ENCODE measurements at places on chromosomes 3 and 15.

DNA sequence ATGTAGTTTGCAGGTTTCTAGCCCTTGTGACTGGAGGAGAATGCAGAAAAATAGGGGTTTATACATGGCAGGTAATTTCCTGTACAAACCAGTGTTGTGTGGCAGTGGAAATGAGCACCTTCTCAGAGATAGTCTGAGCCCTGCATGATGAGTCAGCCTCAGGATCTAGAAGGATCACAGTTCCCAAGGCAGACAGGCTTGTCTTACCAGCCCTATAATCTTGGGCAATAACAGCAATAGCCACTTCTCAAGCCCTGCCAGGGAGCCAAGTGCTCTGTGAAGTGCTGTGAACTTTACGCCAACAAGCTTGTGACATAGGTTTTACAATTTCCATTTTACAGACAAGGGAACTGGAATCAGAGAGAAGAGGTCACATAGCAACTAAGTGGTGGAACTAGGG lies 89.4 kb downstream of the CD47 start:
- no peak for DNase-seq

GRCh38 chr15:66622591-66623022 lies 56.8 kb upstream of the LCTL start:
- DNase-seq = no peak

DNA sequence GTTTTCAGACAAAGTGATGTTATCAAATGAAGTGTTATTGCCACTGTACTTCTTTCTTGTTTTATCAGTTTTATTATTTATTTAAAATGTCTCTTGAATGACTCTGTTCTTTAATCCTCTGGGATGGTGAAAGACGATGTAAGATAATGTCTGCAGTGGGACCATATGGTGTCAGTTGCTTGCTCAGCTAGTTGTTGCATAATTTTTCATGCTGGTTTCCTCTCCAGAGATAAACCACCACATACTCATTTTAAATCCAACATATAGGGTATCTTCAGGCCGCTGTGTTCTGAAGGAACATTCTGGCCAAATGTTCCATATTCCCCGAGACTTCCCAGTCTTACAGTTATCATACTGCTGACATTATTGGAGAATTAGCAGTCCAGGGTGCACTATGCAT lies 75.9 kb downstream of the GABRG3 start:
- DNase-seq = no peak

DNA sequence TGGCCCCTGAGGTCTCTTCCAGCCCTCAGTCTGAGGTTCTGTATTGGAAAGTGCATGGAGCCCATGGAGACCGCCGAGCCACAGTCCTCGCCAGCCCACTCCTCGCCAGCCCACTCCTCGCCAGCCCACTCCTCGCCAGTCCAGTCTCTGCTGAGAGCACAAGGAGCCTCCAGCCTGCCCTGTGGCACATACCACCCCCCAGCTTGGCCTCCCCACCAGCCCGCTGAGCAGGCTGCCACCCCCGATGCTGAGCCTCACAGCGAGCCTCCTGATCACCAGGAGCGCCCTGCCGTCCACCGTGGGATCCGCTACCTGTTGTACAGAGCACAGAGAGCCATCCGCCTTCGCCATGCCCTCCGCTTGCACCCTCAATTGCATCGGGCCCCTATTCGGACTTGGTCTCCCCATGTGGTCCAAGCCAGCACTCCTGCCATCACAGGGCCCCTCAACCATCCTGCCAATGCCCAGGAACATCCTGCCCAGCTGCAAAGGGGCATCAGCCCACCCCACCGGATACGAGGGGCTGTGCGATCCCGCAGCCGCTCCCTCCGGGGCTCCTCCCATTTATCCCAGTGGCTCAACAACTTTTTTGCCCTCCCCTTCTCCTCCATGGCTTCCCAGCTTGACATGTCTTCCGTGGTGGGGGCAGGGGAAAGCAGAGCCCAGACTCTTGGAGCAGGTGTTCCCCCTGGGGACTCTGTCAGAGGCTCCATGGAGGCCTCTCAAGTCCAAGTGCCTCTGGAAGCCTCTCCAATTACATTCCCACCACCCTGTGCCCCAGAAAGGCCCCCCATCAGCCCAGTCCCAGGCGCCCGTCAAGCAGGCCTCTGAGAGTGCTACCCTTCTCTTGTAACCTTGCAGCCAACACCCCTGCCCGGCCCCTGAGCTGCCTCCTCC lies 40.9 kb downstream of the PML start:
- no peak for DNase-seq

- DNase-seq = no peak
Observed at GRCh38 chr3:119314821-119315220, 20.6 kb downstream of the ARHGAP31 start.

GRCh38 chr15:69158201-69158842 lies 2.1 kb upstream of the GLCE start:
- no peak for DNase-seq

DNA sequence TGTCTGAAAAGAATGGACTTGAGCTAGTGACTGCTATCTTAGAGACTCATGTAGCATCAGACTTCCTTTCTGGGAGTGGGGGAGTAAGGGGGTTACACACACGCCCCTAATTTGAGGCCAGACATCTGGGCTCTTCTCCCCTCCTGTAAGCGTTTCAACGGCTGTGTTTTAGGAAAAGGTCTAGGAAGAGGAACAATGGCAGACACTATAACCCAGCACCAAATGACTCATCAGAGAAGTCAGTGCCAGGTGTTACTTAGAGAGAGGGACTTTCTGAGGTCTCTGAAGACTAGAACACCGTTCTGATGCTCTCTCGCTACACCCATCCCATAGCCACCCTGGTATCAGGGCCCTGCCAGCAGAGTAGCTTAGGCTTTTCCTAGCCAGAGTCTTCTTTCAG lies 65.5 kb downstream of the SSUH2 start:
- DNase-seq = no peak

- DNase-seq = no peak
Observed at GRCh38 chr3:149635396-149635795, 22.4 kb downstream of the WWTR1 start.

DNA sequence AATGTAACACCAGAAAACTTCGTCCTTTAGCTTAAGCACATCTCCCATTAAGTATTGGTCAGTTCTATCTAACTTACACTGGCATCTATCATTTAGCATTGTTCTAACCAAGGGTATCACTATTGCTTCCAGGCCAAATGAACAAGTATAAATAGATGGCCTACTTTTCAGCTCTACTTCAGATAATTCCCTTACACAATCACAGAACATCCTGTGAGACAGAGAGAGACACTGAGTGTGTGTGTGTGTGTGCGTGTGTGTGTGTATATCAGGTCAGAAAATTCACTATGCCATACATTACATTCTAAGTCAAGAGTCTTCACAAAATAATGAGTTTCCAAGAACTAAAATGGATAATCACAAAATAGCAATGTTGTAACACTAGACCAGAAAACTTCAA lies 39.1 kb downstream of the SCAPER start:
- DNase-seq = no peak

- no peak for DNase-seq
Observed at GRCh38 chr3:55669133-55669532, 182.0 kb upstream of the WNT5A start.

DNA sequence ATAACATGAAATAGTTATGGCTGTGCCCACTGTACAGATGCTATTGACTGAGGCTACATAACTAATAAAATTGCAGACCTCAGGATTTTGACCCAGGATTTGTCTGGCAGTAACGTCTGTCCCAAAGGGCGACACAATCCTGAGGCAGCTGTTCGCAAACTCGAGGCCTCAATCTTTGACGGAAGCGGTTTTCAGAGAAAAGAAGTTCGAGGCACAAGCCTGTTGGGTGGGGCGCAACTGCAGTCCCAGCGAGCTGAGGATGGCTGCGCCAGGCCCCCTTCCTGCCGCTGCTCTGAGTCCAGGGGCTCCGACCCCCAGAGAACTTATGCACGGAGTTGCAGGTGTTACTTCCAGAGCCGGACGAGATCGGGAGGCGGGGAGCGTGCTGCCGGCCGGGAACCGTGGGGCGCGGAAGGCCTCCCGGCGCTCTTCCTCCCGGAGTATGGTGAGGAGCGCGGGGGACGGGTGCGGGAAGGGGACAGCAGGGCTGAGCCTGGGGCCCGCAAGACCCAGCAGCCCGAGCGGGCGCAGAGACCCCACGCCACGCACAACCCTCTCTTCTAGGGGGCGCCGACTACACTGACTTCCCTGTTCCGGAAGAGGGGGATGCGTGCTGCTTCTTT lies at the start of gene PARP15:
Gene PARP15, plus strand, starts transcription at position 242 of the 623 bp plus-strand sequence. Its CDS starts 18 bp downstream, at position 260.
- no peak for DNase-seq

DNA sequence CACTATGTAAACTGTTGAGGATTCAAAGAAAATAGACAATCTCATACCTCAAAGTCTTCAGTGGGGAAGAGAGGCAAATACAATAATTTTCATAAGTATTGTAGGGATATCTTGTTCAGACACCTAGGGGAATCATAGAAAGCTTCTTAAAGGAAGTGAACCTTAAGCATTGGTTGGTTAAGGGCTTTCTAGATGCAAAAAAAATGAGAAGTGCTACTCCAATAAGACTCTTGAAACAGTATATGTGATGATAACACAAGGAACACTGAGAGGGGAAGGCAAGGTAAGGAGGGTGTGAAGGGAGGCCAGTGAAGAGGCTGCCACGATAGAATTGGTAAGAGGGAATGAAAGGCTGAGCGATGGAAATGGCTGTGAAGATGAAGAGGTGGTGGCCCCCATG lies 104.1 kb downstream of the TPRG1 start:
- no peak for DNase-seq

- no peak for DNase-seq
Observed at GRCh38 chr15:69595009-69595791, 142.6 kb downstream of the RPLP1 start.

- DNase-seq = no peak
Observed at GRCh38 chr15:47961401-47962090, 159.2 kb upstream of the SLC24A5 start.

GRCh38 chr3:43755516-43756200 lies 64.9 kb downstream of the ABHD5 start:
- no peak for DNase-seq

- DNase-seq = no peak
Observed at GRCh38 chr3:170741756-170742529, 128.1 kb downstream of the RPL22L1 start.

- DNase-seq = no peak
Observed at GRCh38 chr3:49271047-49271446, 6.0 kb downstream of the C3orf62 start.

GRCh38 chr3:39147711-39148434 lies 5.5 kb downstream of the CSRNP1 start:
- DNase-seq = no peak

- no peak for DNase-seq
Observed at GRCh38 chr3:96931119-96931862, 116.9 kb downstream of the EPHA6 start.

GRCh38 chr3:123084738-123085237 lies 18.0 kb downstream of the PDIA5 start:
- DNase-seq = no peak

GRCh38 chr3:61559136-61559731 lies 2.1 kb upstream of the PTPRG start:
- no peak for DNase-seq

DNA sequence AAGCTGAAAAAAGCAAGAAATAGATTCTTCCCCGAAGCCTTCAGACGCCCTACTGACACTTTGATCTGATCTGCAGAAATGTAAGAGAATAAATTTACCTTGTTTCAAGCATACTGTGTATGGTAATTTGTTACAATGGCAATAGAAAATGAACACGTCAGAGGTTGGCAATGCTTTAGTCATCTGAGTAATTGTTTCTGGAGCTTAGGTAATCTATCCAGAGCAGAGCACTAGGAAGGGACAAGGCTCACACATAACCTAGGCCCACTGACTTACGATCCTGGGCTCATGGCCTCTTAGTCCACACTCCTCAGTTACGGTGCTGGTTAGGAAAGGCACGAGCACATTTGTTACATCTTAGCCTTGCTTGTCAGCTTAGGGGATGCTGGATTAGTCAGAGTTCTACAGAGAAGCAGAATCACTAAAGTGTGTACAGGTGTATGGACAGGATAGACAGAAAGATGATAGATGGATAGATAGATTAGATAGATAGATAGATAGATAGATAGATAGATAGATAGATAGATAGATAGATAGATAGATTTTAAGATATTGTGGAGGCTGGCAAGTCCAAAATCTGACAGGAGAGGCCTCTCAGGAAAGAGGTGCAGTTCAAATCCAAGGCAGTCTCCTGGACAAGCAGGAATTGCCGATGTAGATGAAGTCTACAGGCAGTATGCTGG lies 46.8 kb upstream of the TBC1D23 start:
- DNase-seq = no peak

DNA sequence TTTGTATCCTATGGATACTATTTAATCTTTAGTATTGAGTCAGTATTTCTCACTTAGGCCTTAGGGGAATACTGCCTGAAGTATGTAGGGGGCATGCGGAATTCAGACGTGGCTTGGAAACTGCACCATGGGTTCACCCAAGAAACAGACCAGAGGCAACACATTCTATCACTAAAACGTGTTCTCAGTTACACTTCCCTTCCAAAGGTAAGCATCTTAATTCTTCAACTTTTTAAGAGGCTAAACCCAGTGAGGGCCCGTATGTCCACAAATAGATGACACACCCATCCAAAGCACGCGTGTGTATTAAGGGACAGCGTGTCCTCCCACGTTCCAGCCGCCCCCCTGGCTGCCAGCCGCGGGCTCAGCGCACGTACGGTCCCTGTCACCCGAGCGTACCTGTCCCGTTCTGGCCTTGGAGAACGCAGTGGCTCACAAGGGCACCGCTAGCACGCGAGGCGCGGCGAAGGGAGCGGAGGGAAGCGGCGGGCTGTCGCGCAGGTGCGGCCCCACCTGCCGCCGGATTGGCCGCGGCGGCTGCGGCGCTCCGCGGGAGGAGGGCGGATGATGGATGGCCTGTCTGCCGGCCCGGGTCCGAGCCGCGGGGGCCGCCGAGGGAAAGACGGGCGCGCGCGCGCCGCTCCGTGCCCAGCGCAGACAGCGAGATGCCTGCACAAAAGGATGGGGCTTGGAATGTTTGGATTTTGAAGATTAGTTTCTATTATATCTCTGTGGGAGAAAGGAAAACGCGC lies 1003.9 kb upstream of the NR2F2 start:
- no peak for DNase-seq

DNA sequence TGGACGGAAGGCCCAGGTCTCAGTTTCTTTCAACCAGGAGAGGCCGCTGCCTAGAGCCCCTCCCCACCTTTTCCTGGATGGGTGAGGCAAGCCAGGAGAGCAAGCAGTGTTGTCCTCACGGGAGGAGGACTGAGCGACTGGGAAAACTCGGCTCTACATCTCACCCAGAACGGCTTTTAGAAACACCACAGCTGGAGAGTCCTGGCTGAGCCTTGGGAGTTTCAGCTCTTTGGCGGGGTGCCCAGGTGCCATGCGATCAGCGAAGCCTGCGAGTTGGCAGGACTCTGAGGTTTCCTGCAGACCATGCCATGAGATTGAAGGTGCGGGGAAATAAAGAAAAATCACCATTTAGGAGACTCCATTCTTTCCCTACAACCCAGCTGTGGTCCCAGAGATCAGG lies 26.0 kb downstream of the PPCDC start:
- no peak for DNase-seq

- no peak for DNase-seq
Observed at GRCh38 chr3:7696320-7696719, 805.3 kb upstream of the LMCD1 start.
